Cardiac septum (tissue), 1 donor: ENCODE measurements at places on chromosomes 16 and 17. TPM values are rescaled to one million over a fixed set of nuclear protein-coding genes. Genes with fewer than 3 reads are reported as not detected.

- DNase-seq: no peak
These were observed 5.8 kb upstream of the HBZ start for GRCh38 chr16:146646-147045.

DNA sequence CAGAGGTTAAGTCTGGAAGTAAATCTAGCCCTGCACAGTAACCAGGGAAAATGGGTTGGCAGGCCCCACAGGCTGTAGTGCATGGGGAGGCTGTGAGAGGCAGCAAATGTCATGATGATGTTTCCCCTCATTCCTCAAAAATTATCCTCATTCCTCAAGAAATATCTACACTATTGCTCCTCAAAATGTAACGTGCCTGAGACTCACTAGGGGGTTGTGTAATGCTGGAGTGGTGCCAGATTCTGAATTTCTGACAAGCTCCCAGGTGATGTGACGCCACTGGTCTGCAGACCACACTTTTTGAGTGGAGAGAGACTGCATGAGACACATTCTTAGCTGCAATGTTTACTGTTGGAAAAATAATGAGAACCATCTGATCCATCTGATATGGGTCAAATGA lies 1.2 kb upstream of the MPP3 start:
- DNase-seq: no peak

GRCh38 chr17:74815067-74815466 lies 38.9 kb upstream of the NAT9 start:
- no peak for DNase-seq

- DNase-seq: peak; percentile 20
These were observed at the start of gene G6PC1 for GRCh38 chr17:42900460-42901331. Gene G6PC1 (plus strand): TSS chr17:42900799. CDS start chr17:42900877, 78 bp downstream.

- DNase-seq: no peak
These were observed 173.0 kb downstream of the CBLN1 start for GRCh38 chr16:49108611-49109010.

- peak; percentile 39 for DNase-seq
These were observed 49.1 kb downstream of the TBC1D16 start for GRCh38 chr17:79986411-79987186.

DNA sequence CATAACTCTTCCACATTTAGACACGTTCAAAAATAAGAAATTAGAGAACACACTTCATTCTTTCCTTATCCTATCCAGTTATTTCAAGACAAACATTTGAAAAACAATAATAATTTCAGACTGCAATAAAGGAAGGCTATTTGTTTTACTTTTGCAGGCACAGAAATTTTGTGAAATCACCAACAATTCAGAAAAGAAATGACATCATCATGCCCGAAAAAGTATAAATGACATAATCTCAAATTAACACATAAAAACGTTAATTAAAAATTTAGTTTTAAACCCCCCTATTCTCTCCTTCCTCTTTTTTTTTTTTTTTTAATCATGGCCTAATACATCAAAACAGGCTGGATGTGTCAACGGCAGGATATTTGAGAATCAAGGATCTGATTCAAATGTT lies 468.4 kb upstream of the RBFOX1 start:
- DNase-seq: no peak

- no peak for DNase-seq
These were observed 3.6 kb upstream of the MAFG start for GRCh38 chr17:81931189-81931556.

DNA sequence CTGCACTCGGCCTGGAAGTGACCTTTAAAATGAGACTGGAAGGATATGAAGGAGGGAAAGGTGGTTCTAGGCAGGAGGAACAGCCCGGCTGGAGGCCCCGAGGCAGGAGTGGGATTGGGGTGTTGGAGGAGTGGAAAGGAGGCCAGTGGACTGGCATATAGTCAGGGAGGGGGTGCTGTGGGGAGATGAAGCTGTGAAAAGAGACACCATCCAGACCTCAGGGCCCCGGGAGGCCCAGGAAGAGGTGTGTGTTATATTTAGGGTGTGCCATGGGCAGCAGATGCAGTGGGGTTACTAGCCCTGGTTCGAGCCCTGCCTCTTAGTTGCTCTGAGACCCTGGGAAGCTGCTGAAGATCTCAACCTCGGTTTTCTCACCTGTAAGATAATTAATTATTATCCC lies 18.9 kb upstream of the DOK4 start:
- no peak for DNase-seq

- DNase-seq: no peak
These were observed 708 bp downstream of the DHX33 start for GRCh38 chr17:5468075-5468473.

- DNase-seq: no peak
These were observed 26.7 kb downstream of the SMIM36 start for GRCh38 chr17:55484575-55484974.

GRCh38 chr17:55316499-55316898 lies 51.7 kb downstream of the HLF start:
- DNase-seq: no peak

DNA sequence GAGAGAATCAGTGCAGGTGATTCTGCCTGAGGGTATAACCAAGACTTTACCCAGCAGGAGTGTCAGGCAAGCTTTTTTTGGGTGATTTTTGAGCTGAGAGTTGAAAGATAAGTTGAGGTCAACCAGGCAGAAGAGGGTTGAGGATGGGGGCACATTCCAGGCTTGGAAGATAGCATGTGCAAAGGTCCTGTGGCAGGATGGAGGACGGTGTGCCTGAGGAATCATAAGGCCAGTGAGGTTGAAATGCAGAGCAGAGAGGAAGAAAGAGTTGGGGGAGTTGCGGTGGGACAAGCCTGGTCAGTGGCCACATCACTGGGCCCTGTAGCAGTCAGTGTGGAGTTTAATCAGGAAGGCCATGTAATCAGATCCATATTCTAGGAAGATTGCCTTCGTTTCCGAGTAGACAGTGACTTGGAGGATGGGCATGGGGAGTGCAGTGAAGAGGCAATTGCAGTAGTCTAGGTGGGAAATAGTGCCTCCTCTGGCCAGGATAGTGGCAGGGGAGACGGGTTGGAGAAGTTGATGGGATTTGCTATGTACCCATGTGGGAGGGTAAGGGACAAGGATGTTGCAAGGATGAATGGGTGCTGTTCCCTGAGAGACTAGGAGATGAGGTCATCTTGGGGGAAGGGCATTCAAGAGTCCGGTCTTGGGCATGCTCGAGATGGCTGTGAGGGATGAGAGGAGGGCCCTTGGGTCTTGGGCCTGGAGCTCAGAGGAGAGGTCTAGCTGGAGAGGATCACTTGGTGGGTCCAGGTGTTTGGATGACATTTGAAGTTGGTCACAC lies 3.9 kb downstream of the PLEKHG4 start:
- no peak for DNase-seq

DNA sequence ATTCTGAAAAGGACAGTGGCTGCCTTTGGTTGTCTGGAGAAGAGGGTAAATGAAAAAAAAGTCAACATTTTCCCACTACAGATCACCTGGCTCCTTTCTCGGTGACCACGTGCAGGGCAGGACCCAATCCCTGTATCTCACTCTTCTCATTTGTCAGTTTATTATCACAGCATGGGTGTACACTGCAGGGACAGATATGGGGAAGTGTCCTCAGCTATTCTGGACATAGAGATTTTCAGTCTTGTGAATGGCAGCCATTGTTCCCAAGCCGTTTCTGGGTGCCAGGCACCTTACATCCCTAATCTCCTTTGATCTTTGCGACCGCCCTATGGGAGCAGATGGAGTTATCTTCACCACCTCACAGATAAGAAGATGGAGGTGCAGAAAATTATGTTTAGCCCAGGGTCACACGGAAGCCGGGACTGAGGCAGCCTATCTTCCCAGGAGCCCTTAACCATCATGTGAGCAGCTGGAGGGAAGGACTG lies 7.2 kb downstream of the ADORA2B start:
- peak; percentile 41 for DNase-seq

DNA sequence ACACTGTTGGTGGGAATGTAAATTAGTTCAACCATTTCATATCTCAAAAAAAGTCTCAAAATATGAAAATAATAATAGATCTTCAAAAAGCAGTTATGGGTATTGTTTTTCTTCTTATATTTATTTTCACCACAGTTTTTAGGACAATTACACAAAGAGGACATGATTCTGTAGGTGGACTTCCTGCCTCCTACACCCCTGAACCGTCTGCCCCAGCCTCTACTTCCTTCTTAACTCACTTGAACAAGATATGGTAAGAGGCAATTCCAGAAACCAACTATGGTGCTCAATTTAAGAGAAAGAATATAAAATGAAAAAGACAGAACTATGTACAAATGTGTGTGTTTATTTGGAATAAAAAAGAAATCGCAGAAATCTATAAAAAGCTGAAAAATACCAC lies 74.1 kb upstream of the MON1B start:
- DNase-seq: no peak

DNA sequence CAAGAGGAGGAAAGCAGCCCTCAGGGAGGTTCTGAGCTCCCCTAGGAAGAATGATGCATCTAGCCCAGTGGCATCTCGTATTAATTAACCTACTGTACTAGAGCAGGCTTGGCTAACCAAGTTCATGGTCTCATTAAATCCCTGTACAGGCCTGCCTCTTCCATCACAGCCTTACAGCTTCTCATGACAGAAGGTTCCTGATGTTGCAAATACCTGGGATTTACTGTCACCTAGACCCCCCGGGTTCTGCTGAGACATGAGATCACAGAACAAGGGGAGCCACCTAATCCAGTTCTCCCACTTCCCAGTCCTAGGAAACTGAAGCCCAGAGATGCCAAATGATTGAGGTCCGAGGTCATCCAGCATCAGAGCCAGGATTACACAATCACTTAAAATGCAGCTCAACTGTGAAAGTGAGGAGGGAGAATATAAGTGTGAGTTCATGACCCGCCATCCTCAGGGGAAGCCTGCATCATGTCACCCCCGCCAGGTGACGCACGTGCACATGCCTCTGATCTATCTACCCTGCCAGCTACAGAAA lies 23.9 kb downstream of the ACLY start:
- DNase-seq: no peak

DNA sequence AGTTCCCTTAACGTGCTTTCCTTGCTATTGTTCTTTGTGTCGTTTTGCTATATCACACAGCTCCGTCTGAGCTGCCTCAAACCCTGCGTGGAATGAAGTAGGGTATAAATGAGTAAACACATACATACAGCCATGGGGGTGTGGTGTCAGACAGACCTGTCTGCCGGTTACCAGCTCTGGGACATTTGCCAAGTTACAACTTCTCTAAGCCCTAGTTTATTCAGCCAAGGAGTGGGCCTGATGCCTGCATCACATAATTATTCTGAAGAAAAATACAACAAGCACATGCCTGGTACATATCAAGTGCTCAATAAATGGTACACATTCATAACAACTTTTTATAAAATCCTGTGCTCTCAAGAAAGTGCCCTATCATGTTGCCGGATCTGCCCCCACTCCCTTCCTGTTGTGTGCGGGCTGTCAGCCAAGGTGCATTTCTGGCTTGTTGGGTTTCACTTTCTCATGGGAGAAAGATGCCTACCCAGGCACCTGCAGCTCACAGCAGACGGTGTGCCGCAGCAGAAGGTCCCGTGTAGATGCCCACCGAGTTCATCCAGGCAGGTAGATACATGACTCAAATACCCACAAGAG lies 30.5 kb downstream of the SMPD3 start:
- peak; percentile 67 for DNase-seq

- no peak for DNase-seq
These were observed 3.8 kb downstream of the EFCAB5 start for GRCh38 chr17:29945281-29945680.

GRCh38 chr16:4678596-4678995 lies 14.8 kb upstream of the NUDT16L1 start:
- DNase-seq: no peak

GRCh38 chr17:66928949-66929348 lies 35.6 kb upstream of the CACNG4 start:
- DNase-seq: peak; percentile 10

DNA sequence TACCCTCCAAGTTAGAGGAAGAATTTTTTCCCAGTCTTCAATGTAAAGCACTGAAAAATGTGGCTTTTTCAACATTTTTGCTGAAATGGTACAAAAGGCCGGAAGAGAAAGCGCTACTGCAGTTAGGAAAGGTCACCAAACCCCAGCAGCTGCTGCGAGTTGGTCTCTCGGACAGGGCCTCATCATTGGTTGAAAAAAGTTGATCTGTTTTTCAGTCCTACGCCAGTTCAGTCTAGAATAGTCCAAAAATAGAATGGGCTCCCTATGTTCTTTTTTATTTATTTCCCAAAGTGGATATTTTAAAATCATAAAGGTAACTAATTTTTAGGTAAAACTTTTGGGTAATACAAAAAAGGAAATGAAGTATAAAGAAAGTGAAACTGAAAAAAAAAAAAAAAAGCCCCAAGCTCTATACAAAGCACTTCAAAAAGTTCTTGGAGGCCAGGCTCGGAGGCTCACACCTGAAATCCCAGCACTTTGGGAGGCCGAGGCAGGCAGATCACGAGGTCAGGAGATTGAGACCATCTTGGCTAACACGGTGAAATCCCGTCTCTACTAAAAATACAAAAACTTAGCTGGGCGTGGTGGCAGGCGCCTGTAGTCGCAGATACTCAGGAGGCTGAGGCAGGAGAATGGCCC lies 17.4 kb downstream of the ADAP2 start:
- no peak for DNase-seq

- DNase-seq: peak; percentile 72
These were observed 4.4 kb upstream of the FOXJ1 start for GRCh38 chr17:76145231-76146052.

DNA sequence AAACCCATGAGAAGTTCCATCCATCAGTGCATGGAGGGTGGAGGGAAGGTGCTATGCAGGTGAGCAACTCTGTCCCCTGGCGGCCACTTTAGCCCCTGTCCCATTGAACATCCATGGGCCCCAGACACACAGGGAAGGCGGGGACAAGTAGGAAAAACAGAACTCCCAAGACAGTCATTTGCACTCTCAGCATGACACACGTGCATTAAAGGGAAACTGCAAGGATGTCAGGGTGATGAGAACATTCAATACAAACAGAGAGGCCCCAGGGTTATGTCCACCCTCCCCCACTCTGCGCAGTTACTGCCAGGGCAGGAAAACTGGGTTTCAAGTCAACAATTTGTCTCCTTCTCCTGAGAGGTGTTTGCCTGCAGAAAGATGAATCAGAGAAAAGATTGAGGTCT lies 44.0 kb upstream of the AKTIP start:
- DNase-seq: no peak

- no peak for DNase-seq
These were observed 106.9 kb downstream of the RGS9 start for GRCh38 chr17:65243838-65244625.

Gene ZFP3
- 12.6 TPM for total RNA-seq

Gene MT4
- not detected for total RNA-seq

Gene PYDC1
- not detected for total RNA-seq

Gene HSD17B2
- total RNA-seq: not detected

Gene DHODH
- total RNA-seq: 7.3 TPM

Gene ADAM11
- 1.00 TPM for total RNA-seq

Gene HP
- 8.3 TPM for total RNA-seq

Gene SLC47A1
- total RNA-seq: 11.8 TPM

Gene ARL5C
- not detected for total RNA-seq

Gene SLC43A2
- 4.8 TPM for total RNA-seq

Gene DHX8
- 32.7 TPM for total RNA-seq

Gene INCA1
- 1.8 TPM for total RNA-seq

Gene SLC2A4
- 73.5 TPM for total RNA-seq
